Frontal cortex (tissue), 4 donors: ENCODE measurements at places on chromosomes 7 and 10. TPM values are rescaled to one million over a fixed set of nuclear protein-coding genes. Genes with fewer than 3 reads are reported as not detected.

DNA sequence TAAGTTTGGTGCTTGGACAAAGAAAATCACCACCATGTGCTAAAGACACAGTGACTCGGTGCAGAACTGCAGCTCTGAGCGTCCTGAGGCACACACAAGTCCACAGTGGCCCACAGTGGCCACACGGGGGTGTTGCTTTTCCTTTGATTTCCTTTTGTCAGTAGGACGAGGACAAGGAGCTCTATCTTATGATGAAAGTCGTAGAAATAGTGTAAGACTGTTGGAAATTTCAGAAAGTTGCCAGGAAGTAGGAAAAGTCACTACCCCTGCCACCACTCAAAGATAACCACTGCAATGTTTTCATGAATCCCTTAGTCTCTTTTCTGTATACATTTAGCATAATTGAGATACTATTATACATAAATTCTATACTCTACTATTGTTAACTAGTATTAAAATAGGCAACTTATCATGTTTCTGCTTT lies 146.0 kb downstream of the TNS3 start:
- no peak for DNase-seq

DNA sequence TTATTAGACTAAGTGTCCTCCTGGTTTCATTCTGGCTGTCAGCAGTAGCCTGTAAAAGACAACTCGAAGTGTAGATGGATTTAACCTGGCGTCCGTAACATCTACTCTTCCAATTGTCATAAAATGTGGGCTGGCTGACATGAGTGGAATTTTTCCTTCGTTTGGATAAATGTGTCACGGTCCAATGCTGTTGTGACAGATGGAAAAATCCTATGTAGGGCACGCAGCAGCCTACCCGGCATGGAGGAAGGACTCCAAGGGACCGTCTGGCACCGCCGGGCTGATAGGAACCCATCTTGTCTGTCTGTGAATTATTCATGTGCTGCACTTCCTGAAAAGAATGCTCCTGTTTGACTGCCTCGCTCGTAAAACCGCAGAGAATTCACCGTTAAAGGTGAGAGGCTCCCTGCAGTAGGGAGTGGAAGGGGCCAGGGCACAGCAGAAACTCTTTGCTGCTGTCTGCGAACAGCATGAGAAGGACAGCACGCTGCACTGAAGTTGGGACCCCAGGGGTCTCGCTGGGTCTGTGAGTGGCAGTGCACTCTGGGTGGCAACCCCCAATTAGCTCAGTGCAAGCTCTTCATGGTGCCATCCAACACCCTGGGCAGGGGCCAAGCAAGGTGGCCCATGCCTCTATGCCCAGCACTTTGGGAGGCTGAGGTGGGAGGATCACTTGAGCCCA lies 1.6 kb upstream of the ORAI2 start:
- DNase-seq = no peak

DNA sequence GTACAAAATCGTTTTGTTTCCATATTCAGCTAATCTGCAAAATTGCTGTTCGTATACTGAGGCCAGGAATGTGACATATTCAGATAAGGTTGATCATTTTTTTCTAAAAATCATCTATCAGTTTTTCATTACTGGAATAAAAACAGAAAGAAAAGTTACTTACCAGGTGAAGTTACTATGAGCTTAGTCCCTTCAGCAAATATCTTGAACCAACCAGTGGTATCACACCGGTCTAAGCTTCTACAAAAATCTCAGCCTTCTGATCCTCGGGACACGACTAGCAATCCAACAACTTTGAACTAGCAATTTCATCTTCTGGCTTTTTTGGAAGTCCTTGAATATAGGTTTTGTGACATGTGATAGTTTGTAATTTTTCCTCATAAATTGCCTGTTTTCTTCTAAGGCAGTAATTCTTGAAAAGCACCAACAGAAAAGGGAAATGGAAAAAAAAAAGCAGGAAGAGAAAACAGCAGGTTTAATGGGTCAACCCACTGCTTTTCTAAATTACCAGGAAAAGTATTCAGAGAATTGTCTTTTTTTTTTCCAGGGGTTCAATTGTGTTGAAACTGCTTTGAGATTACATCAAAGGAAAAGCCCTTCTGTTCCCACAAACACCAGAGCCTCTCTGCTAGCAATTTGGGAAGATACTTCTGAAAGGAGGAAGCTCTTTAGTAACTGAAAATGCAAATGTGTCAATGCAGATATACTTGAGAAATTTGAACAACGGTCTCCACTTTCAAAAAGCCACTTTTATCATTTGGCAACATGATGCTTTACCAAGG lies 2.9 kb upstream of the TARP start:
- no peak for DNase-seq

DNA sequence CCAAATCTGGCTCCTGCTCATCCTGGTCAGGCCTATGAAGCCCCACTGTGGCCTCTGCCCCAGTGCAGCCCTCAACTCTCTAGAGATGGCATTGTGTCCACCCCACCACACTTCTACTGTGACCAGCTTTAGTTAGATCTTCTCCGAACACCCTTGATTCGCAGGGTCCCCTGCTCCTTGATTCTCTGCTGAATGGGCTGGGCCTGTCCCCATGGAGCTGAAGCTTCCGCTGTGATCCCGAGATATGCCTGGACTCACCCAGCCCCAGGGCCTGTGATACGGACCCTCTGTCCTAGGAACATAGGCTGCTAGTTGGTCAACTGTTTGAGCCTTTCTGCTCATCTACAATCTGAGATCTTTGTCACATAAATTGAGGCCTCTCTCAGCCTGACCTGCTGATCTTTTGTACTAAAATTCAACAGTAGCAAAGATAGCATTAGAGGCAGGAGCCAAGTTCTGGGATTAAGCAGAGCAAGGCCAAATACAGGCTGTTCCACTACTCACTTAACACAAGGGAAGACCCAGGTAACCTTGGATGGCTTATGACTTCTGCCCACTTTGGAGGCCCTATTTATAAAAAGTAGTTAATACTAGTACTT lies 6.5 kb upstream of the PPIF start:
- DNase-seq = no peak

DNA sequence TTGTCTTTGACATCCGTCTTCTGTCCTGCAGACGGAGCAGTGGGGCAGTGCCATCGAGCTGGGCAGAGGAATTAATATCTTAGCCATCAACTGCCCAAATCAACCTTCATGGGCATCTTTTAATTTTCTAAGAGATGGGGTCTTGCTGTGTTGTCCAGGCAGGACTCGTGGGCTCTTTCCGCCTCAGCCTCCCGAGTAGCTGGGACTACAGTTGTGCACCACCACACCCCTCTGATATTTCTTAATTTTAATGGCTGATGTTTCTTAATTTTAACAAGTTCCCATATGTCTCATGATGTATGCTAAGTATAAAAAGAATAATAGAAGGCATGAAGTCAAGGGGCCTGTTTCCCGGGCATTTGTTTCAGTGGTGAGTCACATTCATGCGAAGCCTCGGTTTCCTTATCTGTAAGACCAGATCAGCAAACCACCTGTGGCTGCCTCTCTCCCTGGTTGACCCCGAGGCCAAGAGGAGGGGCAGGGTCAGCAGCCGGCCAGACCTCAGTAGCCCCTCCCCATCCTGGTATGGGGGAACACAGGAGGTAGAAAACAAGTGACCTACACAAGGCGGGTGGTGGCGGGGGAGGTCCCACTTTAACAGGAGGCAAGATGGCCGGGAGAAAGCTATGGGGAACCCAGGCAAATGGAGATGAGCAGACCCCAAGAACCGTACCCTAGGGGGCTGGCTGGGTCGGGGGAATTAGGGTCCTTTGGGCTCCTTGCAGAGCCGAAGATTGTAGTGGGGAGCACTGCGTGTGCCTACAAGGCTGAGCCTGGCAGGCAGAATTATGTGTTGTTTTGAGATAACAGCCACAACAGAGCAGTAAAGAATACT lies 85.5 kb downstream of the CUX1 start:
- DNase-seq = no peak

- DNase-seq = no peak
These were observed 247.8 kb upstream of the IGFBP3 start for GRCh38 chr7:46168671-46169383.

GRCh38 chr7:98283887-98284222 lies 2.4 kb downstream of the BRI3 start:
- no peak for DNase-seq

- no peak for DNase-seq
These were observed 36.0 kb downstream of the MKLN1 start for GRCh38 chr7:131363719-131364118.

GRCh38 chr10:124799211-124799610 lies 2.4 kb upstream of the ABRAXAS2 start:
- DNase-seq = no peak

DNA sequence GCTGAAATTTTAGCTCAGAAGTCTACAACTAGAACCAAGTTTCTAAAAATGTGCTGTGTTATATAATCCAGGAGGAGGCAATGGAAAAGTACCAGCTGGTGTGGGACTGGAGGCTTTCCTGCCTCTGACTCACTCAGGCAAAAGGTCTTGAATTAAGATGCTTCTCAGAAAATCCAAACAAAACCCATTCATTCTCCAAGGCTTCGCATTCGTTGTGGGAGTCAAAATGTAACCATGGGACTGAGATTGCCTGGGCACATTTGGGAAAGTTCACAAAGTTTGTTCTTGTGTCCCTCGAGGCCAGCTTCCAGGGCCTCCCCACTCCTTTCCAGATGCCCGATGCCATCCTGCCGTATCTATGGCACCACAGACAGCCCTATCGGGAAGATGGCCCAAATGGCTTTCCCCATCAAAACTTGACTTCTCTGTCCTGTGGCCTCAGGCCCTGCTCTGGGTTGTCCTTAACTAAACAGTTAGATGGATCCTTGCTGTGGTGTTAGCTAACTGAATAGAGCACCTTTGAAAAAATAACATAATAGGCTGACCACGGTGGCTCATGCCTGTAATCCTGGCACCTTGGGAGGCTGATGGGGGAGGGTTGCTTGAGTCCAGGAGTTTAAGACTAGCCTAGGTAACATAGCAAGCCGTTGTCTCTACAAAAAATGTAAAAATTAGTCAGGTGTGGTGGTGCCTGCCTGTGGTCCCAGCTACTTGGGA lies 180.5 kb downstream of the PFKFB3 start:
- DNase-seq = no peak

- no peak for DNase-seq
These were observed 67.0 kb downstream of the PKD1L1 start for GRCh38 chr7:47881256-47881655.

- DNase-seq = no peak
These were observed 57.4 kb downstream of the INPP5A start for GRCh38 chr10:132595021-132595420.

- DNase-seq = no peak
These were observed 69.8 kb downstream of the ORC5 start for GRCh38 chr7:104137971-104138370.

DNA sequence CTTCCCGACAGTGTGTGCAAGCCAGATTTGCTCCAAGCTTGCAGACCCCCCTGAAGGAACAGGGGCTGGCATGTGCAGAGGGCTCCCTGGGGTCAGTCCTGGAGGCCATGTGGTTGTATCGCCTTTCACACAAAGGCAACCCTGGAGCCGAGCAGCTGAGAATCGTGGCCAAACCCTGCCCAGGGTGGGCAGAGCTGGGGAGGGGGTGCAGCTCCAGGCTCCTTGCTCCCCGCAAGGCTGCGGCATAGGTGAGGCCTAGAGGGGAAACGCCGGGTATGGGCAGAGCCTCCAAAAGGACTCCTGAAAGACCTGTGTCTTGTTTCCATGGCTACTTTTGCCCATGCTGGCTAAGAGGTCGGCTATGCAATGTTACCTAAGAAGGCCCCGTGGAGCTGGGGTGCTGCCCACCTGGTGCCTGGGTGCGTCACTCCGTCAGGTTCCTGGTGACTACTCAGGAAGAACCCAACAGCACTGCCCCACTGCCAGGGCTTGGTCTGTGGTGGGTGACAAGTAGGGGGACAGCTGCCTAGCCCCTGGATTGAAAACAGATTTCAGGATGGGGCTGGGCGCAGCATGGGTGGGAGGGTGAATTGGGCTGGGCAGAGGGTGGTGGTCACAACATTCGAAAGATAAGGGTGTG lies 171.0 kb upstream of the SHH start:
- no peak for DNase-seq

DNA sequence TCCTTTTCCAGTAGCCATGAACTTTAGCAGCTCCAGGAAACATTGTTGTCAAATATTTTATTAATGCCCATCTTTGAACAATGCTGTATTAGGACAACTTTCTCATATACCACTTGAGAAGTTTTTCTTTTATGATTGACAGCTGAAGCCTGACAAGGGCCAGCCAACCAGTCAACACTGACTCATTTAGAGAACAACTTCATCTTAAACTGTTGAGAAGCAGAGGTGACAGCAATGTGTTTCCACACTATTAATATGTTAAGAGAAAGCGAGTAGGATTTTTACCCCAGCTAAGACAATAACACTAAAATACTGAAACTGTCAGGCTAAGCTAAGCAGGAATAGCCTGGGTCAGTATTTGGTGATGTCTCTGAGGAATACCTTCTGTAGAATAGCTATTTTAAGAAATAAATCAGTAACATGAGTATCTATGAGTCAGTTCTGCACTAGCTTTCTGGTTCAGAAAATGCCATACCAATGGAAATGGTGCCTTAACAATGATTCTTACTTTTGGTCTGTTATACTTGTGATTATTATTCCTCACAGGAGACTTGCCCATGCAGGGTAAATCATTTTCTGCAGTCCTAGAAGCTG lies 168.8 kb upstream of the POT1 start:
- no peak for DNase-seq

DNA sequence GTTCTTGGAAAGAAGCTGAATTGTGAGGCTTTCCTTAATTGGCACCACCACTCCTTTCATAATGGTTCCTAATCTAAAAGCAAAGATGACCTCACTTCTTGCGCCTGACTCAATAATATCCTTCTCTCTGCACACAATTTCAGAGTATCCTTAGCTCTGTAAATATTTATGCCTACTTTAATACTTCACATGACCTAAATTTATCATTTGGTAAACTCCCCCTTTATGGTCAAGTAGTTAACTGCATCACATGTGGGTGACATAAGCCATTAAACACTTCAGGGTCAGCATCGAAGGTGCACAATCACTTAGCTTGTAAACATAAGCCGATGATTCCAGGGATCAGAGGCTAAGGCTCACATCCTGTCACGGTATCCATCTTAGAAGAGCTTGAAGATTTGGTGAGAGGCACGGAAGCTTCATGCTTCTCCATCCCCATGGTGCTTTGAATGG lies 7.3 kb upstream of the RHOBTB1 start:
- no peak for DNase-seq

DNA sequence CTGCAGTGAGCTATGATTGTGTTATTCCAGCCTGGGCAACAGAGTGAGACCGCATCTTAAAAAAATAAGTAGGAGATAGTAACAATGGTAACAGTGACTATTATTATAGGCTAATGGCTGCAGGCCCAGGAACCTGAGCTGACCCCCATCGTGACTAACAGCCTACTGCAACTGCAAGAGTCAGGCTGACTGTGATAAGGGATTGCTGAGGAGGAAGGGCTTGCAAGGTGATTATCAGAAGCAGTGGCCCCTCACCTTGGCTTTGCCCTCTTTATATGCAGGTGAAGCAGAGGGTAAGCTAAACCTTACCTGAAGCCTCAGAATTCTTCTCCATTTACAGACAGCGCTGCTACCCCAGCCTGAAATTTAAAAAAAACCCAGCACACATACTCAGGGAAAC lies 83.9 kb upstream of the SDK1 start:
- no peak for DNase-seq

GRCh38 chr7:114554781-114555537 lies 140.3 kb downstream of the FOXP2 start:
- DNase-seq = no peak

Gene VPS37D
- total RNA-seq = 26.1 TPM

Gene CNNM1
- 2.4 TPM for total RNA-seq

Gene CHST15
- total RNA-seq = 48.9 TPM

Gene PURB
- total RNA-seq = 36.7 TPM

Gene C10orf143
- 0.41 TPM for total RNA-seq

Gene HOXA5
- total RNA-seq = not detected

Gene PRSS1
- total RNA-seq = not detected
